Activated gamma-delta T cell treated with Interleukin-2 at 50 U/mL for 16 hours (primary cell): ENCODE measurements at places on chromosomes 11 and 22.

DNA sequence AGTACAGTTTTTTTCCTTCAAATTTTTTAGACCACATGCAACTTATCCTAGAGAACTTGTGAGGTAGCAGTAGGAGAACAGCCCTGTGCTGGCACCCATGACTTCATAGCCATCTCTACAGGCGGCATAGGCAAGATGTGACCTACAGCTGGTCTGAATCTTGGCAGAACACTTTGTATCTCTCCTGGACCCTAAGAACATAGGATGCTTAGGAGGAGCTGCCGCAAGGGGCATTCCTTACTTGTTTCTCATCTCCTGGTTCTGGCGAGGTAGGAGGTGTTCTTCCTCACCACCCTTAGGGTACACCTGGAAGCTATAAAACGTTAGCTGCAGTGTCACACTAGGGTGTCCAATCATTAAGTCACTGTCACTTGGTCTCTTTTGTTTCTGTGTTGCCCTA is 16.4 kb downstream of the CWC15 start:
- DNase-seq = no peak

DNA sequence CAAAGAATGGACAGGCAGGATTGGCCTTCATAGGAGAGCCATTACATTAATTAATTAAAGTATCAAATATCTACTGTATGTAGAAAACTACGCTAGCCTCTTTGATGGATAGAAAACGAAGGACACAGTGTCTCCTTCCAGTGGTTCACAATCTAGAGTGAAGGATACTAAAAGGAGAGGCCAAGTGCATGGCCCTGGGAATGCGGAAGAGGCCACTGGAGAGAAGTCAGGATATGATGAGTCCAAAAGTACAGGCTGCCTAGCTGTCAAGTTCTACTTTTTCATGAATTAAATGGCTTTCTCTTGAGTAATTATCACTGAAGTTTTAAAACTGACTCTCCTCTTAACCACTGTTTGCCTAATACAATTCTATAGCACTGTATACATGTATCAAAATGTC is 41.9 kb downstream of the ATG16L2 start:
- no peak for DNase-seq

DNA sequence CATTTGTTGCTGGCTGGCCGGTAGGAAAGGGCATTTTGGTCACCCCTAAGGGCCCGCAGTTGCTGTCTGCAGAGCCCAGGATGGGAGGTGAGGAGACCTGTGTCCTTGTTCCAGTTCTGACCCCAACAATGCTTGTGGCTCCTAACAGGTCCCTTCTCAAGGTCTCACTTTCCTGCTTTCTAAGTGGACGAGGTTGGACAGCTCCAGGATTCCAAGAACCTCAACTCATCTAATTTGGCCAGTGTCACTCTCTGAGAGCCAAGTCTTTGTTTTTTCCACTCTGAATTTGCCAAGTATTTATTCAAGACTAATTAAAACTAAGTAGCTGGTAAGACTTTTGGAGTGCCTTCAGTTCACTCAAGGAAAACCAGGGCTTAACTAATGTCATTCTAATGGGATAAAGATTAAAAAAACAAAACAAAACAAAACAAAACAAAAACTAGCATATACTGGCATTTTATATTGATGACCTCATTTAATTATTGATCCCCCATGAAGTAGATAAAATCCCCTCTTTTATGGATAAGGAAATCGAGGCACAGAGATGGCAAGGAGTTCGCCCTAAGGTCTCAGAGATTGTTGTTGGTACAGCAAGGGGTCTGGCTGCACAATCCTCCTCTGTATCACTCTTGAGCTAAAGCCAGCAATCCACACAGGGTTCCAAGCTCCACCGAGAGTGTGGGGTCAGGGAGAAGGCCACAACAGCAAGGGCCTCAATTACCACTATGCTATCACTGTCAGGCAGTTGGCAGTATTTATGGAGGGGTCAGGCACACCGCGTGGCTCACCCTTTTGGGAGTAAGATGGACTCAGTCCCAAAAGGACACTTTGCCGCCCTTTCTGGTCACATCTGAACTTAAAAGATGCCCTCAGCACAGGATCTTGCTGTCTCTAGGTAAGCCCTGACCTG is 8.1 kb downstream of the SGSM1 start:
- DNase-seq = no peak

DNA sequence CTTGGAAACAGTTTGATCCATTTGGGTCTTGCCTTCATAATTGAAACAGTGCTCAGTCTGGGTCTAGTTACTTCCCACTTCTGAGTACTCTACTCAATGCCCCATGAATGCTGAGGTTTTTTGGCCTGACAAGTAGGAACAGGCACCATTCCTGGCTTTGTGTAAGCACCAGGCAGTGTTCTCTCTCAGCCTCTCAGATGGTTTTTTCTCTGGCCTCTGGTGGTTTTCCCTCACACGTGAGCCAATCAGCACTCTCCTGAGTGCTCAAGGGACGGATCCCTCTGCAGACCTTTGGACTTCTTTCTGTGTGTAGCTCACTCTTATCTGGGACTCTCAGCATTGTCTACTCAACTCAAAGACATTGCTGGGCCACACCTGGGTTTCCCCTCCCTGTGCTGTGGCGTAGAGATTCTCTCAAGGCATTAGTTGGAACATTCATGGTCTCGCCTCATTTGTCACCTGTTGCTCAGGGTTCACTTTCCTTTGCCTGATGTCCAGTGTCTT is 21.3 kb downstream of the SIK2 start:
- no peak for DNase-seq

DNA sequence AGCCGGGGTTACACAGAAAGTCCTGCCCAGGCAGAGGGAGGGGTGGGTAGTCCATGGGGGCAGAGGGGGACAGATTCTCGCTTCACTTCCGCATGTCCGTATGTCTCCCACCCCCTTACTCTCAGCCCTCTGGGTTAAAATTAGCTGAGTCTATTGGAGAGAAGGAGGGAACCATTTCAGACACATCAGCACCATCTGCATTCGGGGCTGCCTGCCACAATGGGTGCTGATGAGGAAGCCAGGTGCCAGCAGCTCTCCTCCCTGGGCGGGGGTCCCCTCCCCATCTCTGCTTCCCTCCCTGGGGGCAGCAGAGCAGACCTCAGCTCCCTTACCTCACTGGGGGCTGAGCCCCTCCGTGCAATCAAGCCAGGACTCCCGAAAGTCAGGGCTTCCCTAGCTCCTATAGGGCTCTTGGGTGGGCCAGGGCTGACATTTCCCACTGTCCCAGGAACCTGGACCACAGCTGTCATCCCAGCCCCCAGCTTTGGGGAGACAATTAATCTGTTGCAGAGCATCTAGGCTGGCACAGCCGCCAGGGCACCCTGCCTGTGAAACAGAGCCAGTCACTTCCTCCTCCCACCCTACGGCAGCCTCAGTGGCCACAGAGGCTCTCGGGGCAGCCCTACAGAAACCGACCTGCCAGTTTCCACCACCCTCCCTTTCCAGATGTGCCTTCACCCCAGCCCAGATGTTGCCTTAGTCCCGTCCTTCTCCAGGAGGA is 67.3 kb downstream of the PDE2A start:
- DNase-seq = no peak

GRCh38 chr11:64330888-64331287 is 9.1 kb upstream of the CCDC88B start:
- no peak for DNase-seq

- no peak for DNase-seq
Observed at GRCh38 chr11:116513278-116513823, 259.4 kb downstream of the BUD13 start.

- no peak for DNase-seq
Observed at GRCh38 chr22:19040888-19041703, 81.1 kb downstream of the DGCR2 start.

DNA sequence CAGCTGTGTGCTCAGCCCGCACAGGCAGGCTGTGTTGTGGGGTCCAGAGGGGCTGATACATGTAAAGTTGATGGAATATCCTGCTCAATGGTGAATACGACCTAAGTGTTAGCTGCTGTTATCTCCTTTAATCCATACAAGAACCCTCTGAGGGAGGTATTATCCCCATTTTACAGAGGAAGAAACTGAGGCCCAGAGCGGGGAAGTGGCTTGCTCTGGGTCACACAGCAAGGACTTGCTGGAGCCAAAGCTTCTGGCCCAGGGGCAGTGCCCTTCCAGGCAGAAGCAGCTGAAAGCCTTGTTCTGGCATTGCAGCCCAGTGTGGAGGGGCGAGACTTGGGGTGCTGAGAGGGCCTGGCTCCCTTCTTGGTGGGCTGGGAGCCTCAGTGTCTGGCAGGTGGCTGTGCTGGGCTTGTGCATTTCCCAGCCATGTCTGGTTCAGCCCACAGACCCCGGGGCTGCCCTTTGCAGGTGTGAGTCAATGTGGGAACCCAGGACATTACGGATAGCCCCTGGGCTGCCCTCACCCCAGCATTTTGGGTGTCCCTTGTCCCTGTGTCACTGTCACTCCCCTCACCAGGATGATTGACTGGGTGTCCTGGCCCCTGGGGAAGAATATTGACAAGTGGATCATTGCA is 10.4 kb downstream of the USP35 start:
- no peak for DNase-seq

DNA sequence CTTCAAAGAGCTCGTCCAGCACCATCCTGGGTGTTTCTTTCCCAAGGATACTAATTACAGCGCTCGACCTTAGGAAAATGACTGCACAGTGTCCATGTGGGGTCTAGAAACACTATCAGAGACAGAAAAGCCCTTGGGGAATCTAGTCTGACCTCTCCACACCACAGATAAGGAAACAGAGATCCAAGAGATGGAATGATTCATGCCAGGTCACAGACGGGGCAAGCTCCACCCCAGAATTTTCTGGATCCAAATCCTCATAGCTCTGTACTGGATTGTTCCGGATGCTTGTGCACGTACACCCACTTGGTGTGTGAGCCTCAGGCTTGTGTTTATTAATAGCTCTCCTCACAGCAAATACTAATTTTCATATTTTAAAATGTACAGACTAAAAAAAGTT is 11.3 kb downstream of the ABTB2 start:
- DNase-seq = no peak

DNA sequence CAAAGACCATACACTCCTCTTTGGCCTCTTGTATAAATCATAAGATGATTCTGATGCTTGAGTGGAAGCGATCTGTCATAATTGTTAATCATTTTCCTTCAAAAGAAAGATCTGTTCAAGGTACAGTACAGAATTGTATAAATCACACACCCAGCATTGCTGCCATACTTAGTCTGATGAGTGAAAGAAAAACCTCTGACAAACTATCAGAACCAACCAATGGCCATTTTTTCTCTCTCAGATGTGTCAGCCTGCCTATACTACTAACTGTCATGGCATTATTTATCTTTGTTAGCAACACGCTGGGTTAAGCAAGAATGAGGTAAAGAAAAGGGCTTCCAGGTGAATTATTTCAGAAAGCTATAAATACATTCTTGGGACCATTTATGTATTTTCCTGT is 1112.7 kb upstream of the TENM4 start:
- DNase-seq = no peak

- no peak for DNase-seq
Observed at GRCh38 chr22:31244943-31245451, 32.9 kb downstream of the LIMK2 start.

- no peak for DNase-seq
Observed at GRCh38 chr11:76005756-76006155, 190.7 kb downstream of the UVRAG start.

DNA sequence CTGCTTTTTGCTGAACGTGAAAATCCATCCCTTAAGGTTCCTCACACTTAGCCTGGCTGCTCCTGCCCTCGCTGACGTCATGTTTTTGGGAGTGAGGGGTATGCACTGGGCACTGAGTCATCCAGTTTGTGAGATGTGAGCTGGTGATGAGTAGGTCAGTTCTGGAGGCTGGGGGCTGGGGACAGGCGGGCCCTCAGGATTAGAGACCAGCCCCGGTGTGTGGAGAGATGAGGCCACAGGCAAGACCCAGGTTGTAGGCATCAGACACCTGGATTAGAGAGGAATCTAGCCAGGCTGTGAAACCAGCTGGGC is 9.2 kb downstream of the KCNC1 start:
- no peak for DNase-seq

DNA sequence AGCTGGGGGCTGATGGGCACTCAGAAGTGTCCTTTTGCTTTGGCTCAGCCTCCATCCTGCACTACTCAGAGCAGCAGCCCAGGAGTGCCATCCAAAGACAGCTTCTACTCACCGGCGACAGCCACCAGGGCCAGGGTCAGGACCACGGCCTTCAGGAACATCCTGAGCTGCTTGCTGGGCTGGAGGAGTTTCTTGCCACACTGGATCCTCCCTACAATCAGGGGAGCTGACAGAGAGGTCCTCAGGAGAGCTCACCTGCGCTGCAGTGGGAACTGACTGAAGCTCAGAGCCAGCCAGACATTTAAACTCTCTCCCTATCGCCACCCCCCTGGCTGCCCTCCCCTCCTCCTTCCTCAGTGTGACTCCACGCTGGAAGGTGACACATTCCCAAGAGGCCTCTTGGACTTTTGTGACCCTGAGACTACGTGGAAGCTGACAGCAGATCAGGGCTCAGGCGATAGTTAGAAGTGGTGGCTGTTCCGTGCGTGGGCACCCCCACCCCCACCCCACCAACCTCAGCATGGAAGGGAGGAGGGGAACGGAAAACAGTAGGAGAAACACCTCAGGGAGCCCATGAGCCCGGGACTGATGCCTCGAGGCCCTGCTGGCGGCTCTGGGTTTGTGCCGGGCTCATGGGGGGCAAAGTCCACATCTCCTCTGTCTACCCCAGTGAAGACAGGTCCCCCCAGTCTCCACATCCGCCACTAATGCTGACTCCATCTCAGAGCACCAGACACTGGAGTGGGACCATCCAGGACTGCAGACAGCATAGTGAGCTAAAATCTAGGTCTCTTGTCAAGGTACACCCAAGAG is at the start of gene APOA4:
APOA4 (minus strand) TSS at position 274 of the 813 bp plus-strand sequence; CDS start at position 161, 113 bp downstream.
- no peak for DNase-seq

DNA sequence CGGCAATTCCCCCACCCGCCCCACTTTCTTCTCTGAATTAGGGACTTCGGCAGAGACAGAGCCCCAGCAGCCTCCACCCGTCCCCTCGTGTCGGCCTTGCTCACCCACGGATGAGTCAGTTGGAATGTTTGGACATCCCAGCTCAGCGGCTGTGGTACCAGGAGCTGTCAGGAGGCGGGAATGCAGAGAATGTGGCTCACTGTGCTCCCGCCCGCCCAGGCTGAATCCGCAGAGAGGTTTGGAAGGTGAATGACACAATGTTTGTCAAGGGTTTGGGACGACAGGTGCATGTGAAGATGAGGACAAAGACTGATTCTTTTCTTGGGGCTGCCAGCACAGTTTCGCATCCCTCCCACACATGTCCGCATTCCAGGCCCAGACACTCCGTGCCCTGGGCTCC is 39.6 kb downstream of the LIF start:
- DNase-seq = no peak
